Right renal pelvis (tissue), 4 donors: ENCODE measurements at places on chromosomes 16 and 17. TPM values are rescaled to one million over a fixed set of nuclear protein-coding genes. Genes with fewer than 3 reads are reported as not detected.

The KRTAP1-5 gene
- polyA plus RNA-seq: not detected

The RAPGEFL1 gene
- polyA plus RNA-seq: 6.6 TPM

The ZNF18 gene
- 11.2 TPM for polyA plus RNA-seq

The TP53TG3C gene
- polyA plus RNA-seq: not detected

GRCh38 chr17:74864866-74865395, 5.2 kb upstream of the GRIN2C start:
- peak; percentile 65 for DNase-seq

DNA sequence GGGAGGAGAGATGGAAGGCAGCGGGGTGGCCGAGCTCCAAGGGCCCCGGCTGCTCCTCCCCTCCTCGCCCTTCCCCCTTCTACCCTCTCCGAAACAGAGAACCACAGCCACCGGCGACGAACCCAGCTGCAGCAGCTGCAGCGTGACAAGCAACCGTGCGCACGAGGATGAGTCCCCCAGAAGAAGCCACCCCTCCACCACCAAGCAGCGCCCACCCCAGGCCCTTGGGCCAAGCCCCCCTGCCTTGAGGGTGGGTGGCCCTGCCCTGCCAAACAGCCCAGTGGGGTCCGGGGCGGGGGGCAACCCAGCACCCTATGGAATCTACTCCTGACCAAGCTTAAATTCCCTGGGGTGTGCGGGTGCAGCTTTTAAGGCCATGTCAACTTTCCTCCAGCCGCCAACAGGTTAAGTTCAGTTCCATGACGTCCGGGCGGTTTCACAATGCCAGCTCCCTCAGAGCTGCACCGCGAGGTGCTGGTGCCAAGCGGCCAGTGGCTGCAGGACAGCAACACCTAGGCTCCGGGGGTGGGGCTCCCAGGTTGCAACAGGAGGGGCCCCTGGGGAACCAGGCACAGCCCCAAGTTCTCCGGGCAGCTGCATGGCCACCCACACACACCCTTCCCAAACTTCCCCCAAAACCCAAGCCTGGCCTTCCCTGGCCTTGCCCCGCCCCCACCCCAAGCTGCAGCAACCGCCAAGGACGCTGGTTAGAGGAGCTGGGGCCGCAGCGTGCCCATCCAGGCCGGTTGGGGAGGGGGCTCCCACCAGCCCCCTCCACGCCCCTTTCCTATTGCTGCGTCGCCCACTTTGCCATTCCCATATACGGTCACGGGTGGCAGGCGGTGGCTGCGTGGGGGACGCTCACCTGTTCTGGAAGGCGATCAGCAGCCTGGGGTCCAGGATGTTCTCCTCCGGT, 2.0 kb downstream of the CBX4 start:
- DNase-seq: no peak

GRCh38 chr17:45992175-45992574, 6.9 kb upstream of the STH start:
- no peak for DNase-seq

- no peak for DNase-seq
Measured at GRCh38 chr16:84137769-84138357, 7.1 kb downstream of the HSDL1 start.

DNA sequence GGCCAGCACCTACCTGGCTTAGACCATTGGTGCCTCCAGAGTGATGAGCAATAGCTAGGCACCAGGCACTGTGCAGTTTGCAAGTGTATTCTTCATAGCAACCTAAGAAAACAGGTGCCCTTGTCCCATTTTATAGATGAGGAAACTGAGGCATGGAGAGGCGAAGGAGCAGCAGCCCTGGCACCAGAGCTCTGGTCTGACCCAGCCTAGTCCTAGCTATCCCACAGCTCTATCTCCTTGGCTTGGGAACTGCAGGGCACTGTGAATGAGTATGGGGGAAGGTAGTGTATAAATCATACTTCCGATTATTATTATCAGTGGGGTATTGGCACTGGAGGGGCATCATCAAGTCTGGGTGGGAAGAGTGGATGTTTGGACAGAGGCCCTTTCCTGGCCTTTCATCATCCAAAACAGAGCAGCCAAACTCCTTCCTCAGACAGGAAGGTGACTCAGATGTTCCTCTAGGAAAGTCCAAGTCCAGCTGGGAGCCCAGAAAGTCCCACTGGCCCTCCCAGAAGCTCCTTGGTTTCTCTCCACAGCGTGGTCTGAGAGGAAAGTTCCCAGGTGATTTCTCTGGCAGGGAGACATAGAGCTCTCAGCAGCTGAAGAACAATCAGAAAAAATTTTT, 32.0 kb upstream of the PLLP start:
- no peak for DNase-seq

DNA sequence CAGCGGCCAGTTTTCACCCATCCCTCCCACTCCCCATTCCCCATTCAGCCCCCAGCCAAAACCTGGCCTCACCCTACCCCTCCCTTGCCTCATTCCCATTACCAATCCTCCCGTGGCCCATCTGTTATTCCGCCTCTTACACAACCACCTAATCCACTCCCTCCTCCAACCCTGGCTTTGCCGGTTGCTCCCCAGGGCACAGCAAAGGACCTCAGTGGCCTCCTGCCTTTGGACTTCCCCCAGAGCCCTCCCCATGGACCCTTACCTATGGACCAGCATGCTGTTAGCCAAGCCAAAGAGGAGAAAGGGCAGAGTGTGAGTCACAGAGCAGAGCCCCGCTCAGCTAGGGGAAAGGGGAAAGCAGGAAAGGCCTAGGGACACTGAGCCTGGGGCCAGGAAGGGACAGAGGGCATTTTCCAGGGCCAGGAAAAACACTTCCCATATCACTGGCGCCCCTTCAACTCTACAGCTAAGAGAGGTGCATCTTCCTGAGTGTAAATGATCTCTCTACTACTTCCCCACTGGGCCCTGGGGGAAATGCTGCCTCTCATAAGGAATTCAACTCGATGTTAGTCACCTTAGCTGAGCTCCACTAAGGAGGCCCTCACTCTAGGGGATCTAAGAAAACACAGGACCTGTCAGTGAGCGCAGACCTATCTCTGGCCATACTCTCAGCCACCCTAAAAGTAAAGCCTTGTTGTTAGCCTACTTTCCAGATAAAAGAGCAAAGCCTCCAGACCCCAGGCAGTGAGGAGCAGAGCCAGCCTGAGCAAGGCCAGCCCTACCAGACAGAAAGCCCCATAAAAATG, 10.6 kb downstream of the PEMT start:
- no peak for DNase-seq

DNA sequence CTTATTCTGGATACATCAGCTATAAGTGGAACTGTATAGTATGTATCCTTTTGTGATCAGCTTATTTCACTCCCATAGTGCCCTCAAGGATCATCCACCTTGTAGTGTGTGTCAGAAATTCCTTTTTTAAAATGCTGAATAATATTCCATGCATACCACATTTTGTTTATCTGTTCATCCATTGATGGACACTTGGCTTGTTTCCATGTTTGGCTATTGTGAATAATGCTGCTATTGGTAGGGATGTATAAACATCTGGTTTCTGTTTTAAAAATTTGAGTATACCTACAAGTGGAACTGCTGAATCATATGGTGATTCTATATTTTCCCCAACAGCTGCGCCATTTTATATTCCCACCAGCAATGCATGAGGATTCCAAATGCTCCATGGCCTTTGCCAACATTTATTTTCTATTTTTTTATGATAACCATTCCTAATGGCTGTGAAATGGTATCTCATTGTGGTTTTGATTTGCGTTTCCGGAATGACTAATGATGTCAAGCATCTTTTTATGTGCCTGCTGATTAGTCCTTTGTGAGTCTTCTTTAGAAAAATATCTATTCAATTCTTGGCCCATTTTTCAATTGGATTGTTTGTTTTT, 11.6 kb downstream of the RCVRN start:
- no peak for DNase-seq

- no peak for DNase-seq
Measured at GRCh38 chr16:3716831-3717234, 491 bp downstream of the TRAP1 start.

The NACA2 gene
- 2.0 TPM for polyA plus RNA-seq

DNA sequence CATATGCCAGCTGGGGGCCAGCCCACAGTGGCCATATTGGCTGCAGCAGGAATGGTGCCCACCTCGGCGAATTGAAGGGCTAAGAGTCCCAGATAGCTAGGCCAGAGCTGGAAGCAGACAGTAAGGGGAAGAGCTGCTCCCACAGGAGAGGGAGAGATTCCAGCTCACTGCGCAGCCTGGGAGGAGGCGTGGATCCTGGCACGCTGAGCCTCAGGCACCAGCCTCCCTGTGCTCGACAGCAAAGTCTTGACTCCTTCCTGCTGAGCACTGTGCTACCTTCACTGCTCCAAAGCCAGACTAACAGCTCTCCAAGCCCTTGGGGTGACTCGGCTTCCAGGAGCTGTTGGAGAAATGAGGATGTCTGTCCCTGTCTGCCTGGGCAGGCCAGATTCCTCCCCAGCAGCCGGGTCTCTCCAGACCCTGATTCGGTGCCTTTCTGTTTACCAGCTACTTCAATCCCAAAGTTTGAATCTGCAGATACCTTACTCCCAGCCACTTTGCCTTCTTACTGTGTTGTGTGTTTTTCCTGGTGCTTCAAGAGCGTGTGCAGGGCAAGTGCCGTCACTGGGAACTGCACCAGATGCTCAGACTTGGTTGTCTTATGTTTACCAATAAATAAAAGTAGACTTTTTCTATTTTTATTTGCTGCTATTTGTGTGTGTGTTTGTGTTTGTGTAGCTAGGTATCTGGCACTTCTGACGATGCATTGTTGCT, 9.1 kb downstream of the CBX2 start:
- DNase-seq: no peak

GRCh38 chr16:11136600-11136999, 119.4 kb downstream of the SOCS1 start:
- DNase-seq: no peak

DNA sequence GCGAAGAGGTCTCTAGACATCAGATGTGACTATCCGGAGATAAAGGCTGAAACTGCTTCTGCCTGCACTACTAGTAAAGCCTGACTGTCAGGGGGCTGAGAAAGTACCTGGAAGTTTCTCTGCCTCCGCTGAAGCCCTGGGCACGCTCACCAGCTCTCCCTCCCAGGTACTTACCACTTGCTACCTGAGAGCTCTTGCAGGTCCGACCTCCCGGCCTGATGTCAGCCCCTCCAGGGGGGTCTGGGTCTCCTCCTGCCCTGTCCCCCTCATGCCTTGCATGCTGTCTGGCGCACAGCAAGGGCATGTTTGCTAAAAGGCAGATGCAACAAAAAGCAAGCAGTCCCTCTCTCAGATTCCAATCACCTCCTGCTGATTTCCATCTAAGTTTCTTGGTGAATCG, 17.4 kb downstream of the ZDHHC7 start:
- DNase-seq: no peak

The FBXL16 gene
- 0.79 TPM for polyA plus RNA-seq

The PLA2G10 gene
- polyA plus RNA-seq: 0.31 TPM

- no peak for DNase-seq
Measured at GRCh38 chr17:29390851-29391631, 878 bp downstream of the TAOK1 start.

The GP1BA gene
- polyA plus RNA-seq: 3.5 TPM

- DNase-seq: no peak
Measured at GRCh38 chr17:4163951-4164350, 21.0 kb downstream of the CYB5D2 start.

DNA sequence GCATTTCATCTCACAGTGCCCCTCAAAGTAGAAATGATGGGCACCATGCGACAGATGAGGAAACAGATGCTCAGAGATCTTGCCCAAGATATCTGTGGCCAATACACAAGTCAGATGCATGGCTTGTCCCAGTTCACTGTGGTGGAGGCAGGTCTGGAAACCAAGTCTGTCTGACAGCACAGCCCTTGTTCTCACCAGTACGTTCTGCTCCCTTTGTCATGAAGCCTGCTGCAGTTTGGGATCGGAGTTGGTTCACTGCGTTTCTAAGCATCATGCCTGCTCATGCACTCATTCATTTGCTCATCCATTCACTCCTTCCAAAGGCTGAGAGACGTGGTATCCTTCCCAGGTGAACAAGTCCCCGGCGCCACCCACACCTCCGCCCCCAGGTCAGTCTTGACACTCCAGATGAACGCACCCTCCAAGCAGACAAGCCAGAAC, 27.2 kb upstream of the MEAK7 start:
- no peak for DNase-seq

DNA sequence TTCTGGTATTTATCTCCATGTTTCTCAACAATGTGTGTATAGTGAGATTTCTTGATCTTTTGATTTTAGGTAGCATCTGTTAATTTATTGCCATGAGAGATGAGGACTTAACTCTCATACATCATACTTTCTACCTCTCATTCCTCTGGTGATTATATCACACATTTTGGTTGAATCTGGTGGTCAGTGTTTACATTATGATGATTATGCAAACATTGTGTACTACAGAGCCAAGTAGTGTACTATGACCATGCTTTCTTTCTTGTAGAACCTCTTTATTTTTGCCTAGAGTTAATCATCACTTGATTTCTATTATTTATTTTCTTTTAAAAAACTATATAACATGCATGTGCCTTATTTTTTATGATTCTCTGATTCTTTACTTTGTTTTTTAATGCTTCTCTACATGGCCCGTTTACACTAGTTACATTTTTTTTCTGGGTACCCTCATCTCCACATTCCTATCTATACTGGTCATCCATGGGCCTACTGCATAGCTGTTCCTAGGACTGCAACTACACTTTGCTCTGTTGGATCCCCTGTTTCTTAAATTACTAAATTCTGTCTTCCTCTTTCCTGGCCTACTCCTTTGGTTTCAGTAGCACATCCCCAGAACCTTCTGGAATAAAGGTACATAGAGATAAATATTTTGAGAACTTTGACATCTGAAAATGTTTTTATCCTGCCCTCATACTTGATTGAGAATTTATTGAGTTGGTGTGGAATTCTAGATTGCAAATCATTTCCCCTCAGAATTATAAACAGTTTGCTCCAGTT, 63.0 kb upstream of the LRRC37A3 start:
- no peak for DNase-seq
